ENCODE measurements at places on chromosomes 4 and X.

GRCh38 chr4:32140636-32141035 lies 1420.5 kb downstream of the PCDH7 start:
- DNase-seq: no peak

DNA sequence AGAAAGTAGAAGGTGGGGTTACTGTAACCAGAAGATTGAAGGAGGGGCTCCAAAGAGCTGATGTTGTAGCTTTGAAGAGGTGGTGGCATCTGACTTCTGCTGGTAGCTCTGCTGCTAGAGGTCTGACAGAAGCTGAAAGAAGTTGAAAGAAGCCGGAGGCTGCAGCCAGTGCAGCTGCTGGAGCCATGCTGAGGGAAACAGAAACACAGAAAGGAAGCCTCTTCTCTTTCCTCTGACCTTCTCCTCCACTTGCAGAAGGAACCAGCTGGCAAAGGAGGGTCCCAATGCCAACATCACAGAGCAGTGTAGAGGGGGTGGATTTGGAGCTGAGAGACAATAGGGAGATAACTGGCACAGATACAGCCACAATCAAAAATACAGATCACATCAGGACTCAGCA lies 89.3 kb upstream of the HHIP start:
- DNase-seq: no peak

DNA sequence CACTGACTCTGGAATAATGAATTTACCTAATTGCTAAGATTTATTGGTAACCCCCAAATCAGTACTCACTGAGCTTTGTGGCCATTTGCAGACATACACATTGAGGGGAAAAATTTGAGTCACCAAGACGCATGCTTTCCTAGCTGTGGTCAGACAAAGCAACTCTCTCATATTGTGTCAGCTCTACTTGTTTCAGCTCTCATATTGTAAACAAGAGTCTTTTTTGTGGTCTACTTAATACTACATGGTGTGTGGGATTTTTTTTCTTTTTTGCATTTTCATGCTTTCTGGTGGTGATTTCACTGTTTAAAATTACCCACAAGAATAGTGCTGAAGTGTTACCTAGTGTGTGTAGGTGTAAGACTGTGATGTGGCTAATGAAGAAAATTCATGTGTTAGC lies 428.2 kb upstream of the GALNT7 start:
- DNase-seq: no peak

GRCh38 chr4:47104986-47105385 lies 73.6 kb downstream of the GABRB1 start:
- no peak for DNase-seq

DNA sequence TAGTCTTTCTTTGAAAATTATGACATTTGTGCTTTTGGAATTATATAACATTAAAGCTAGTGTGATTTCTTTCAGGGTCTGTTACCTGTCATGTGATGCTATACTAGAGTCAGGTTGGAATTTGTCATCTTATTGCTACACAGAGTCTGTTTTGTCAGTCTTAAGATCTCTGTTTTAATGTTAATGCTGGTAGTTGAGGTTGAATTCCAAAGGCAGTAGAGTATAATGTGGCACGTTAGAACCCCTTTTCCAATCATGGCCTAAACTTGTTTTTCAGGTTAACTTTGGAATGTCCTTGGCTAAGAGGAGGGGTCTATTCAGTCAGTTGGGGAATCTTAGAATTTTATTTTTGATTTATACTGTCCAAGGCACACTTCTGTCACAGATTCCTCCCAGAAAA lies 258.5 kb downstream of the PABPC4L start:
- no peak for DNase-seq

DNA sequence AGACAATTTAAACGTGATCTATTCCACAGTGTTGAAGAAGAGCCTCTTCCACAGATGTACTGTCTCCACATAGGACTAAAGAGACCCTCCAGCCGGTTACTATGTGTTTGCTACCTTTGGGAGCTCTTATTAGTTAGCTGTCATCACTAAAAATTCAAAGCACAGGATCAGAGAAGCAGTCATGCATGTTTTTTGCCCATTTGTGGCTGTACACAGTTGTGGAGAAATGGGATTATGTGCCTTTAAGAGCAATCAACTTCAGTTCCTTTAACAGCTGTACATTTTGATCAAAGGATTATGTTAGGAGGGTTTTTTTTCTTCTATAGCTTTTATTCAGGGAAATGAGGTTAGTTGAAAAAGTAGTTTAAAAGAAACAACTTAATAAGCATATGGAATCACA lies 149.0 kb upstream of the SPOCK3 start:
- DNase-seq: no peak

DNA sequence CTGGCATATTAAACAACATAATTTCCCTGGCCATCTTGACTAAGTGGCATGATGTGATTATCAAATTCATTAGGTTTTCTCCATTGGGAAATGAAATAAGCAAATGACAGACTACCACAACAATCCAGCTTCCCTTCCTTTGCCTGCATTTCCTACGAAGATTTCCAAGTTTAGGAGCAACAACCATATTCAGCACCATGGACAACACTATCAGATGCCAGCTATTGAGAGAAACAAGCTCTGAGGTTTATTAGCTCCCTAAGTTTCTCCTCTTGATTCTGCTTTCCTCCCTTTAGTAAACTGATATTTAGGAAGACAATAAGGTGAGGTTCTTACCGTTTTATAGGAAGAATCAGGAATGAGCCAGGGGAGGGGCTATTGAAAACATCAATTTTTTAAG lies 36.2 kb downstream of the DCX start:
- DNase-seq: no peak

DNA sequence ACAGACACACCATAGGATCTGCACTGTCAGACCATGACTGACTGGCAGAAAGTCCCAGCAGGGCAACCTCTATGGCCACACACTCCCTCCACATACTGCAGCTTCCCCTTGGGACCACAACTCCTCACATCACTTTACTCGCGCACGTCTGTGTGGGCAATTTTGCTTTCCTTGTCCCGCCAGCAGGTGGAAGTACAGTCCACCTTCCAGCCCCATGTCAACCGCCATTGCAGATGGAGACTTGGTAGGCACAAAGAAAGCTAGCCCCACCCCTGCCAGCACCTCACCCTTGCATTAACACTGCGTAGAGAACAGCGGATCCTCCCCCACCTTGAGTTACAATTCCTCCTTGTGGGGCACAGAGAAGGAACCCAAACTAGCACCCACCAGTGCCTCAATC lies 74.4 kb upstream of the NAP1L2 start:
- no peak for DNase-seq

DNA sequence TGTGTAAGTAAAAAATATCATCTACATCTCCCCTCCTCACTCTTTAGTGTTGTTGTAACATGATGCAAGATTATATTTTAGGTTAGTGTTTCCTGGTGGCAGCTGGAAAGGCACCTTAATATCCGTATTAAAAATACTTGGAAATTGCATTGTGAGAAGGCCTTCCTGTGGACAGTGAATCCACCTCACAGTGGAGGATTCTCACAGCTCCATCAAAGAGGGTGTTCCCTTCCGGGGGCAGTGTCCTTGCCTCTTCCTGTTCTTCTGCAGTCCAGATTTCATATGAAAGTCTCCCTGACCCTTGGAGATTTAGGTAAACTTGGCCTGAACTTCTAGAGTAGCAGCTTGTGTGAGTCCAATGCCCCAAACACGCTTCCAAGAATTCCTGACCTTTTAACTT lies 29.9 kb upstream of the GAB1 start:
- no peak for DNase-seq

GRCh38 chrX:152028579-152028978 lies 54.1 kb upstream of the GABRE start:
- no peak for DNase-seq

DNA sequence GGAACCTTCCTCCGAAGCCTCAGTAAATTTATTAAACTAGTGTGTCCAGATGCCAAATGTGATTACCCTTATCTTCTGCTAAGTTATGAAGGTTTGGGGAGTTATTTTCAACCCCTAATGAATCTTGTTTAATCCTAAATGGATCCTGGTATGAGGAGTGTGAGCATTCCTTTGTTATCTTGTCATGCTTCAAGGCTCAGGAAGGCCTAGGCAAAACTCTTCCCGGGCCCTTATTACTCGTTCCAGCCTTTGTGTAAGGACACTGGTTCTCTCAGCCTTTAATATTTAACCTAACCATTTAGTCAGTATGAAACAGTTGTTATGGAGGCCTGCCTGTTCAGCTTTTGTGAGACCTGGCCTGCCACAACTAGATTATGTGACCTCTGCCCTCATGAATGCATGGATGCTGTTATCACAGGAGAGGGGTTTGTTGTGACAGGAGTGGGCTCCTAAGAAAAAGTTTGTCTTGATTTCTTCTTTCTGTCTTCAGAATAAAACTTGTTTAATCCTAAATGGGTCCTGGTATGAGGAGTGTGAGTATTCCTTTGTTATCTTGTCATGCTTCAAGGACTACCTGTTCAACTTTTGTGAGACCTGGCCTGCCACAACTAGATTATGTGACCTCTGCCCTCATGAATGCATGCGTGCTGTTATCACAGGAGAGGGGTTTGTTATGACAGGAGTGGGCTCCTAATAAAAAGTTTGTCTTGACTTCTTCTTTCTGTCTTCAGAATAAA lies 181.7 kb downstream of the SLC39A8 start:
- DNase-seq: no peak

- DNase-seq: no peak
Measured at GRCh38 chr4:176879380-176880116, 86.8 kb upstream of the VEGFC start.

- no peak for DNase-seq
Measured at GRCh38 chr4:113131136-113131535, 81.7 kb downstream of the ANK2 start.

- no peak for DNase-seq
Measured at GRCh38 chr4:56082829-56083228, 134.1 kb downstream of the CEP135 start.

GRCh38 chrX:68889249-68889648 lies 60.4 kb downstream of the EFNB1 start:
- no peak for DNase-seq
